ENCODE measurements at places on chromosomes 2 and 18.

DNA sequence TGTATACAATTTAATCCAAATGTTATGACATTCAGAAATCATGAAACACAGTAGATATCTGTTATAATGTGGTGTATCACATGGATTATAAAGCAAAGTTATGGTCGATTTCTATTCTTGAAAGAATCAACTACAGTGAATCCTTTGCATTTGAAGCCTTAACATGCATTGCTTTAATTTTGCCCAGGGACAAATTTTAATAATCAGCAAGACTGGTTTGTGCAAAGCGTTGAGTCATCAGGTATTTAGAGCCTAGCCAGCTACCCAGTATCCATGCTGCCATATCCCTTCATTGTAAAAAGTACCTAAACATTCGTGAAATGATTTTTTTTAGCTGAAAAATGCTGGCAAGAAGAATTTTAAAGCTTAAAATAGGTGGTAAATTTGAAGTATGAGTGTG is 8.9 kb upstream of the SPDYA start:
- no peak for DNase-seq

- DNase-seq, result no peak
These were observed 92.5 kb downstream of the INHBB start for GRCh38 chr2:120438301-120439066.

GRCh38 chr2:8626572-8626971 is 55.3 kb upstream of the ID2 start:
- DNase-seq, result no peak

- no peak for DNase-seq
These were observed 211.0 kb upstream of the ZC3H15 start for GRCh38 chr2:186274936-186275575.

DNA sequence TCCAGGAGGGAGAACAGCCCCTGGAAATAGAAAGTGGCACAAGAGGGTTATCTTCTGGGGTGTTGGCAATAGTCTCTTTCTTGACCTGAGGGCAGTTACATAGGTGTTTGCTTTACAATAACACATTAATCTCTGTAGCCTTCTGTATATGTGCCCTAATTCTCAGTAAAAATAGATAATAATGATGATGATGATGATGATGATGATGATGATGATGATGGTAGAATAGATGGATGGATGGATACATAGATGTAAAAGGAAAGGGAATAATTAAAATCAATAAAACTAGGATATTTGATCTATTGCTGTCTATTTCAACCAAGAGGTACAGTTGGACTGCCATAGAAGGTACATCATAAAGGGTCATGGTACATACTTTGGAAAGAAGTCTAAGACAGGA is 177.7 kb upstream of the VWC2L start:
- no peak for DNase-seq

DNA sequence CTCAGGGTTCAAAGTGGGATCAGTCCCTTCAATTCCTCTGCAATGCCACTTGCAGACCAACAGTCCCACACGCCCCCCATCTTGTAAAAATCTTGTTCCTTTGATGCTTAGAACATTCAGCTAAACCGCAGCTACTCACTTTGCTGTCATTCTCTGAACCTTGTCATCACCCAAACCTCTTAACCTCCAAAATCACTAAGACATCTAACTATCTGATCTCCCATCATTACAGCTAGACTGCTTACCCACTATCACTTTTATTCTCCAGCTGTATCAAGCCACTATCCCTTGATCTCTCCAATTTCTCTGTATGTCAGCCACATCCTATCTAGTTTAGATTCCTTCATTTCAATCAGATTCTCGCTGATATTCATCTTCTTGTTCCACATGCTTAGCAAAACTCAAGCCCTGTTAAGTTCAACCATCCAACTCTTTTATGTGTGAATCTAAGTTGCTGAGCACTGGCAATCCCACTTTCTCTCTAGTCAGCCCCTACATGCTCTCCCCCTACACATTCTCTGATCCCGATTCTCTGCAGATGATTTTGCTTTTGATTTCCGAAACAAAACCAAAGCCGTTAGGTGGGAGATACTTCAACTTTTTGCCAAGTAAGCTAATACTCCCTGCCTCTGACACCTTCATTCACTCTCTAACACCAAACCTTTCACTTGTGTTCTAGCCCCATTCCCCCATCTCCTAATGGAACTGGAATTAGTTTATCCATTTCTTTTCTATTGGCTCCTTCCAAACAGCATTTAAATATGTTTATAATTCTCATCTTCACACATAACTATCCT is 4.6 kb downstream of the GTF3C2 start:
- DNase-seq, result no peak
